ENCODE measurements at places on chromosomes 4 and X.

- no peak for DNase-seq
Measured at GRCh38 chr4:17142232-17142711, 243.8 kb upstream of the LDB2 start.

DNA sequence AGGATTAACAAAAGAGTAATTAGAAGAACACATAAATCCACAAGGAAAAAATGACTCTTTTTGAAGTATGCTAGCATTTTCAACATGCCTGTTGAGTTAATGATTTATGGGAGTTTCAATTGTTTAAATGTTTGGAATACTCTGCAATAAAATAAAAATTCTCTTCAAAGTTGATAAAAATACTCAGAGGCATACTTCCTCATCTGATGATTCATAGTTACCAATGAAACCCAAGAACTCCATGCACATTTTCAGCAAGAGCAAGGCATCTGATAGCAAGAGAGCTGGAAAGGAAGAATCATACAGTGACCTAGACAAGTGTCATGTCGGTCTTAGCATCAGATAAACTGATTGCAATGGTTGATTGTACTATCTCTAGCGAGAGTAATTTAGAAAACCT is 443.7 kb upstream of the ATOH1 start:
- DNase-seq, result no peak

DNA sequence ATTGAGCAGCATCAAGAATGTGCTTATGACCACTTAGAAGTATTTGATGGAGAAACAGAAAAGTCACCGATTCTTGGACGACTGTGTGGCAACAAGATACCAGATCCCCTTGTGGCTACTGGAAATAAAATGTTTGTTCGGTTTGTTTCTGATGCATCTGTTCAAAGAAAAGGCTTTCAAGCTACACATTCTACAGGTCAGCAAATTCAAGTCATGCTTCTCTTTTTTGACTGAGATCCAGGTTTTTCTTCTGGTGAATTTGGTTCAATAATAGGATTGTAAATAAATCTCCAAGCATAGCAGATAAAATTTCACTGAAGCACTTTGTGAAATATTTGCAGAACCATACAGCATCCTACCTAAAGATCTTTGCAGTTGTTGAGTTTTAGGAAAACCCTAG is 218.1 kb downstream of the TLL1 start:
- DNase-seq, result no peak

DNA sequence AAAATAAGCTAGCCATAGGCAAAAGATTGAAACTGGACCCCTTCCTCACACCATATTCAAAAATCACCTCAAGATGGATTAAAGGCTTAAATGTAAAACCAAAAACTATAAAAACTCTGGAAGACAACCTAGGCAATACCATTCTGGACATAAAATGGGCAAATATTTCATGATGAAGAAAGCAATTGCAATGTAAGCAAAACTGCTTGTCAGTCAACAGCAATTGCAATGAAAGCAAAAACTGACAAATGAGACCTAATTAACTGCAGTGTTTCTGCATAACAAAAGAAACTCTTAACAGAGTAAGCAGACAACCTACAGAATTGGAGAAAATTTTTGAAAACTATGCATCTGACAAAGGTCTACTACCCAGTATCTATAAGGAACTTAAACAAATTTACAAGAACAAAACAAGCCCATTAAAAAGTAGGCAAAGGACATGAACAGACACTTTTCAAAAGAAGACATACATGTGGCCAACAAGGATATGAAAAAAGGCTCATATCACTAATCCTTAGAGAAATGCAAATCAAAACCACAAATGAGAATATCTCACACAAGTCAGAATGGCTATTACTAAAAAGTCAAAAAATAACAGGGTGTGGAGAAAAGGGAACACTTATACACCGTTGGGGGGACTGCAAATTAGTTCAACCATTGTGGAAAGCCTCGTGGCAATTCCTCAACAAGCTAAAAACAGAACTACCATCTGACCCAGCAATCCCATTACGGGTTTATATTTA is 46.7 kb downstream of the CFAP299 start:
- no peak for DNase-seq

DNA sequence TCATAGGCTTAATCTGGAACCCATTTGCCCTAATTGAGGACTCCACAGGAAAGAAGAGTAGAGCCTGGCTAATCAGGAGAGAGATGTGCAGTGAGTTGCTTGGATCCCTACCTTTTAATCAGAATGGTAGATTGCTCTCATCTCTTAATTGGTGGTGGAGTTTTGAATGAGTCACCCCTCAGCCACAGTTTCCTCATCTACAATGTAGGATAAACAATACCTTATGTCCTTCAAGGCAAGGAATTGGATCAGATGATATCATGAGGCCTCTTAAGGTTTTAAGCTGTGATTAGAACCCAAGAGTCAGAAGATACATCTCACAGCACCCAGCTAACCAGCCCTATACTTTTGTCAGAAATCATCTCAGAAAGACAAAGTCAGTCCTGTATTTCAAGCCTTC is 39.1 kb downstream of the PDGFRA start:
- no peak for DNase-seq

DNA sequence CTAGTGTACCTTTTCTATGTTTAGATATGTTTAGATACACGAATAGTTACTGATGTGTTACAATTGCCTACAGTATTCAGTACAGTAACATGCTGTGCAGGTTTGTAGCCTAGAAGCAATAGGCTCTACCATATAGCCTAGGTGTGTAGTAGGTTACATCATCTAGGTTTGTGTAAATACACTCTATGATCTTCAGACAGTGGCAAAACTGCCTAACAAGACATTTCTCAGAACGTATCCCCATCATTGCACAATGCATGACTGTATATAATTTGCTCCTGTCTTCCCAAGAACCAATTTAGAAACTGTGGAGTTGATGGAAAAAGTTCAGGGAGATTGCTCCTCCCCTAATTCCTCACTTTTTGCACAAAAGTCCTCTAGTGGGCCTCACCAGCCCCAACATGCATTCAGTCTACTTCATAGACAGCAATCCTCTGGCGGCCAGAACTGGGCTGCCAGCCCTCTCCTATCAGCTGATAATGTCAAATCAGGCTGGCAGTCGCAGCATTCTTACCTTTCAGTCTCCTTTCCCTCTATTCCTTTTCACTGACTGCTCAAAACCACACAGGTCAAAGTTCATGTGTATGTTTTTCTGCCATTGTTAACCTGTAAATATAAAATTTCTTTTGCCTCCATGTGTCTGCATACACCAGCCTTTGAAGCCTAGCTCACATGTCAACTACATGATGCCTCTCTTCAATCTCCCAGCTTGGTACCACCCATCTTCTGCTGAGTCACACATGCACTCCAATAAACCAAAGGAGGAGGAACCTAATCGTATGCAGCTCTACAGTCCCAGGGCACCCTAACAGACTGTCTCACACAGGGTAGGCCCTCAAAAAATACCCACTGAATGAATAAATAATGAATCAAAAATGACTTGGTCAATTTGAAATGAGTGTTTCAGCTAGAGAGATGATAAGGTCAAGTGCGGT is 32.0 kb downstream of the BCLAF3 start:
- no peak for DNase-seq

DNA sequence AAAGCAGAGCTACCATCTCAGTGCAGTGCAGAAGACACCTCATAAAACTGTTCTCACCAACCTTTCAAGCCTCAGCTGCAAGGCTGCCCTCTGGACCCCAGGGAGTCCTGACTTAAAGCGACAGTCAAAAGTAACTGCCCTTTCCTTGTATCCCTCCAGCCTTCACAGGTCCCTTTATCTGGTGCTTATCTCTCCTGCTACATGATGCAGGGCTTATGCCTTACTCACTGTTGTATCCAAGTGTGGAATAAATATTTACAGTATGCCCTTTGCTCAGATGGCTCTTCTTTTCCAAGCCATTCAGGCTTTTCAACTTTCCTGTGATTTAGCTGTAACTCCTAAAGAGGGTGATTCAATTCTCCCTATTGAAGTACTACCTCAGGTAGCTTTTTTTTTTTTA is 92.6 kb downstream of the KDR start:
- no peak for DNase-seq

DNA sequence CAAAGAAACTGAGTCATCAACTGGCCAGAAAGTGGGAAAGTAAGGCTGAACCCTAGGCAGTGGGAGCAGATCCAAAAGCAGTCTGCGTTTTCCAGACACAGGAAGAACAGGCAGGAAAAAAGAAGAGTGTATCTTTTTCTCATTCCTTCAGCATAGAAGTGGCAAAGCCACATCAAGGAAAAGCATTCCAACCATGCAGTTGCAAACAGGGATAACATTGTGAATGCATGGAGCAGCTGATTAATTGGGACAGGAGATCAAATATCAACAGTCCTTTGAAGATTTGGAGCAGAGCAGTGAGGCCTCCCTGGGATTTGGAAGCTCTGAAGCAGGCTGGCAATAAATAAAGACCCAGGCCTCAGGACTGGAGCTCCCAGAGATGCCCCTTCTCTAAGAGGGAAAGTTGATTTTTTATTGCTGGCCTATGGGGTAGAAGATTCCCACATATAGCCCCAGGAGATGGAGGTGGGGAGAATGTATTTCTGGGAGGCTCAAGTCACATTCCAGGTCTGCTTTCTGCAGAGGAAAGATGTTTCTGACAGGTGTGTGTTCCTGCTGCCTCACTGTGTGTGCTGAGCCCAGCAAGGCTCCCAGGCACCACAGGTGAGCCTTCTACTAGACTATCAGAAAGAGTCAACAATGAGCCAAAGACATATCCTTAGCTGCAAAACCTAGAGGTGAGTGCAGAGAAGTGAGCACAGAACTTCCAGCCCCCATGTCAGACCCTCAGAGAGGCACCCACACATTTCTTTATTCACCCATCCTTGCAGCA is 222.5 kb downstream of the RAB28 start:
- peak; percentile 34 for DNase-seq

All from ELF-1 (cell line).